ENCODE measurements at places on chromosomes 1 and 21.

DNA sequence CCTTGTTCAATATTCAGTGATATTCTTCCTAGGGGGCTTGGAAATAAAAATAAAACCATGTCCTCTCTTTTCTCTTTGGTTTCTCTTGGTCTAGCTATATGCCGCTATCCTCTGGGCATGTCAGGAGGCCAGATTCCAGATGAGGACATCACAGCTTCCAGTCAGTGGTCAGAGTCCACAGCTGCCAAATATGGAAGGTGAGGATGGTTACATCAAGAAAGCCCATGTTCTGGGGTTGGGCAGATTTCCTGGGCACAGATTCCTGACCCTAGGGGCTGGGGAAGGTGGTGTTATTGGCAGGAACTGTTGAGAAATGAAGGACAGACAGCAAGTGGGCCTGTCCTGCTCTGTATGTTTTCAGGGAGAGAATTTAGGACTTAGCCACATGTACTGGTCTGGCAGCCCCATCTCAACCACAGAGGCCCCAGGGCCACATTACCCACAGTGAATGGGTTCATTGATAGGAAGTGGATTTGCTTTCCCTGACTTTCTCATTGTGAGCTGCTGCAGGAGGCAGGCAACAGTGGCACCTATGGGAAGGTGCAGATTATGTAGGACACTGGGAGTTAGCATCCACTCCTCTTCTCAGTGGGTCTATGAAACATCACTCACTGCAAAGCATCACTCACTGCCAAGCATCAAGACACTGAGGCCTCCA lies 37.4 kb upstream of the HSD17B7 start:
- no peak for DNase-seq

- DNase-seq = no peak
Observed at GRCh38 chr1:30761381-30762151, 4.0 kb upstream of the LAPTM5 start.

- DNase-seq = no peak
Observed at GRCh38 chr1:77906019-77906545, 17.7 kb downstream of the NEXN start.

- DNase-seq = no peak
Observed at GRCh38 chr1:170617591-170618330, 46.2 kb upstream of the PRRX1 start.

GRCh38 chr21:42830456-42831455 lies 48.6 kb downstream of the WDR4 start:
- DNase-seq = peak; percentile 30
